ENCODE measurements at places on chromosomes 3 and 15. TPM values are rescaled to one million over a fixed set of nuclear protein-coding genes. Genes with fewer than 3 reads are reported as not detected.

Gene DZIP1L
- total RNA-seq, result 26.6 TPM

Gene HOMER2
- 20.0 TPM for total RNA-seq

Gene GOLGA6A
- under 0.01 TPM for total RNA-seq

Gene CPN2
- not detected for total RNA-seq

Gene XCR1
- total RNA-seq, result not detected

Gene NEO1
- 13.0 TPM for total RNA-seq

Gene GABRB3
- total RNA-seq, result 1.0 TPM

Gene HRG
- not detected for total RNA-seq

Gene MPI
- total RNA-seq, result 66.5 TPM

Gene NME9
- total RNA-seq, result under 0.01 TPM

Gene VPS8
- 124 TPM for total RNA-seq

Gene CHRM5
- total RNA-seq, result not detected

Gene IL17RB
- under 0.01 TPM for total RNA-seq

Gene GP9
- not detected for total RNA-seq

Gene PPP1R14D
- not detected for total RNA-seq

Data from melanocyte of skin (primary cell).